Activated naive CD8-positive, alpha-beta T cell treated with anti-CD3 and anti-CD28 coated beads, Interleukin-2, amount 50 U/mL, for 24 hours (primary cell): ENCODE measurements at places on chromosomes 5 and 9.

DNA sequence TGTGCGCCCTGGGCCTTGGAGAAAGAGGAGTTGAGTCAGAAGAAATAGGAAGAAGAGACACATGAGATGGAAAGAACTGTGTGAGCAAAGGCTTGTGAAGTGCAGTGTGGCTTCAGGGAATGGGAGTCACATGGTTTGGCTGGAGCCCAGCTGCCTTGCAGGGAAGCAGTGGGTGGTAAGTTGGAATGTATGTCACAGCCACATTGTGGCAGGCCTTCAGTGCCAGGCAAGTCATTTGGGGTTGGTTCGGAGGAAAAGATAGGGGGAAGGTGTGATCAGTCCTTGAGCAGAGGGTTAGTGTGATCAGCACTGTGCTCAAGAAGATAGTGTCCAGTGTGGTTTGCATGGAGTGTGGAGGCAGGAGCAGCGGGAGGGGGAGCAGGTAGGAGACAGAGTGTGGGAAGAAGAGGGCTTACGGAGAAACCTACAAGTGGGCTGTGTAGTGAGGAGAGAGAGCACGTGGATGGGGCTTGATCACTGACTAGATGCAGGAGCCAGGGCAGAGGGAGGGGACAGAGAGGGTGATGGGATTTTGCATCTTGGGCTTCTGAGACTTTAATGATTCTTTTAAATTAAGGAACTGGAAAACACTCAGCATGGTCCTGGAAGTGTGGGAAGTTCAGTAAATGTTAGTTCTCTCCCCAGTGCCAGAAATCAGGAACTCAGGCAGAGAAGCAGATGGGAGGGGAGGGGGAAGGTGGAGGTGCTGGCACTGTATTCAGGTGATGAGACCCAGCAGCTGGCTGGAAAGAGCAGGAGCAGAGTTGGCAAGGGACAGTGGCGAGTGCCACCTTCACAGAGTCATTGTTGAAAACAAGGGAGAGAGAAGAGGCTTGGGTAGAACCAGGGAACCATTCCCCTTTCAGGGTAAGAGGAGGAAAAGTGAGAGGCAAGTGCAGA lies 46.6 kb downstream of the ARHGAP26 start:
- DNase-seq, result no peak

DNA sequence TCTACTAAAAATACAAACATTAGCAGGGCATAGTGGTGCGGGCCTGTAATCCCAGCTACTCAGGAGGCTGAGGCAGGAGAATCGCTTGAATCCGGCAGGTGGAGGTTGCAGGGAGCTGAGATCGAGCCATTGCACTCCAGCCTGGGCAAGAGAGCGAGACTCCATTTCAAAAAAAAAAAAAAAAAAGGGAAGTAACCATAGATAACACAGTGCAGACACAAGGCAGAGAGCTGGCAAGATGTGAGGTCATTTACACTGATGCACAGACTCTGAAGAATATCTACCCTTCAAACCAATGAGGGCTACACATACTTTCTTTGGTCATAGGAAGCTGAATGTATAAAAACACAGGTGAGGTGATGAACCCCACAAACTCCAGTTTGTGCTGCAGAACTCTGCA lies 131.9 kb downstream of the DCP2 start:
- no peak for DNase-seq

GRCh38 chr9:90767523-90768100 lies 34.0 kb upstream of the SYK start:
- DNase-seq, result no peak

DNA sequence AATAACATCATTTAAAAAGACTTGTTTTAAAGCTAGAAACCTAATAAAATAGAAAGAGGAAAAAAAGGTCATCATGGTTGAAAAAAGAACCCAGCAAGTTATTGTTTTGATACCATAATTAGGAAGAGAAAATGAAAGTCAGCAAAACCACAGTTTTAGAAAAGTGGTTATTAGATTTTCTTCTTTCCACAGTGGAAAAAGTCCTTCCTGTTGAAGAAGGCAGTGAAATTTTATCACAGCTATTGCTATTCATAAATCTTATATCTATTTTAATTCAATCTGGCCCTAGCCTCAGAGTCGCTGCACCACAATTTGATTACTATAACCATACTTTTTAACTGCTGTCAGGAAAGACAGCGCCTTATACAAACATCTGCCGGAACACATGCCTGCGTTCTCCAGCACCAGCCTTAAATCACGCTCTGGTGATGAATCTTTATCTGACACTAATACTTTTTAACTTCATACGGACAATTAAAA lies 60.3 kb downstream of the MAPKAP1 start:
- DNase-seq, result no peak

GRCh38 chr5:113053511-113053995 lies 77.0 kb downstream of the DCP2 start:
- no peak for DNase-seq

- no peak for DNase-seq
Measured at GRCh38 chr9:98109052-98109451, 10.0 kb downstream of the TRIM14 start.

- no peak for DNase-seq
Measured at GRCh38 chr5:2381070-2381469, 370.4 kb downstream of the IRX2 start.

DNA sequence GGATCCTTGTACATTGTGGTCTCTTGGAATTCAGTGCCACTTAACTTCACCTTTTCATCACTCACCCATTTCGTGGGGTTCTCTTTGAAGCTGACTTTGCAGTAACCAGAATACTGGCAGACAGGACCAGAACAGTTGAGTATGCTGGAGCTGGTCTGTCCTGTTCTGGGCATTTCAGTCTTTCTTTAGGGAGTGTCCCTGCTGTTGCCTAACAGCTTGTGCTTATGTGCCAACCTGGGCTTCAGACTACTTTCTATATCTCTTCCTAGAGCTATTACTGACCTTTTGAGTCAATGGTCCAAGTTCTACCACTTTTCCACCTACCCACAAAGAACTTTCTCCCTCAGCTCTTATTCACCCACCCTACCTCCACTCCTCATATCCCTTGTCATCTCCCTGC lies 10.0 kb upstream of the INSL6 start:
- no peak for DNase-seq

- DNase-seq, result peak; percentile 35
Measured at GRCh38 chr9:75083188-75083970, 4.6 kb downstream of the NMRK1 start.

DNA sequence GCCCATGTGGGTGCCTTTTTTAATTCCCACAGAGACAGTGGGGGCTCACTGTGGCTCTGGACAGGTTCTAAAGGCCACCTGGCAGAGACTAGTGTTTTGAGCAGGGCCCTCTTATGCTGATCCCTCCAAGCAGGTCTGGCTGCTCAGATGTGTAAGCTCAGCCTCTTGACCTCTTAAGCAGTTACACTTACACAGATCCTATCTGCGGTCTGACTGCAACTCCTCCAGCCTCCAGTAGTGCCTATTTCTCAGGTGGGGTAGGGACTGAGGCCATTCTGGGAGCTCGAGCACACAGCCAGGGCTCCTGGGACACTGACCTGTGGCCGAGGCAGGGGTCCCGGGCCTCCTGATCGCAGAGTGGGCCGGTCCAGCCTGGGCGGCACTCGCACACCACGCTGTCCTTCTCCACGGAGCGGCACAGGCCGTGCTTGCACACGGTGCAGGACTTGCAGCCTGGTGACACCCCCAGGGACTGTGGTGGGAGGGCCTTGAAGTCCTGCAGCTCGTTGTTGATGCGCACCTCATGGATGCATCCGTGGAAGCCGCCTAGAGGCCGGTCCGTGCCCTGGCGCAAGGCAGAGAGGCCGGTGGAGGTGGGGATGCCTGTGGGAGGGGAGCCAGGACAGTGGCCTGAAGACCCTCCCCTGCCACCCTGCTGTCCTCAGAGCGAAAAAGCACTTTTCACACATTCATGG lies 91.9 kb upstream of the PANK3 start:
- no peak for DNase-seq
